Suprapubic skin (tissue), 4 donors: ENCODE measurements at places on chromosomes 5 and 9.

- DNase-seq, result peak; percentile 32
Measured at GRCh38 chr9:89916001-89916597, 311.3 kb downstream of the GADD45G start.

GRCh38 chr9:128713411-128713780 lies 10.5 kb downstream of the ZDHHC12 start:
- DNase-seq, result peak; percentile 48

DNA sequence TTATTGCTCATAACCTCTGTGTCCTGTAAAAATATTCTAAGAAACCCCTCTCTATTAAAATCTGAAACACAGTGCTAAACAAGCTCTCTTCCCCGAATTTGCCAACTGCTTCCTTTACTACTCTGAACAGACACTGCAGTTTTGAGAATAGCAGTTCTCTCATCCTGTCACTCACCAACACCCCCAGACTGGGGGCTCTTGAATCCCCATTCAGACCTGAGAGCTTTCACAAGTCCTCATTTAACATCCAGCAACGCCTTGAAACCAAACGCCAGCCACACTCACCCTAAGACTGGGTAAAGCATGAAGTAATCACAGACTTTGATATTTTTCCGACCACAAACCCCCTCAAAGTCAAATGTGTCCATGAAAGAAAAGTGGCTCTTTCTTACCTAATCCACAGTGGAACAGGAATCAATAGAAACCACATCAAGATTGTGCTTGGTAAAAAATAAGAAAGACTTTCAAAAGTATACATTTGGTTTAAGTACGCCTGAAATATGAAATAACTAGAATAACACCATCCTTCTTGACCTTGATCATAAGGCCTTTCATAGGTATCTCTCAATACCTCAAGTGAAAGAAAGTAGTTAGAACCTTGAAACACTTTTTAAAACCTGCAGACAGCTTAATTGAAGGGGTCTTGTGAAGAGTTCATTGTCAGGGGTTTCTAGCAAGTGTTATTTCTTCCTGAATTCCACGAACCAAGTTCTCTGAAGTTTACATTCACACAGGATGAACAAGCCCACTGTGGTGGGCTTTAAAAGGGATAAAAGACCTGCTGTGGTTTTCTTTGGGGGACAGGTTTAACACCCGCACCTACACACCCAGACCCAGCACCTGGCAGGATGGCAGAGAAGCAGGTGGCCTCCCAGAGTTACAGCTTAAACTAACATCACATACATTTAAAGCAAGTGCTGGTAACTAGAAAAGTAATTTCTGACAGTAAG lies 412.6 kb downstream of the MLLT3 start:
- no peak for DNase-seq

GRCh38 chr9:121627427-121627826 lies 24.0 kb upstream of the DAB2IP start:
- no peak for DNase-seq

DNA sequence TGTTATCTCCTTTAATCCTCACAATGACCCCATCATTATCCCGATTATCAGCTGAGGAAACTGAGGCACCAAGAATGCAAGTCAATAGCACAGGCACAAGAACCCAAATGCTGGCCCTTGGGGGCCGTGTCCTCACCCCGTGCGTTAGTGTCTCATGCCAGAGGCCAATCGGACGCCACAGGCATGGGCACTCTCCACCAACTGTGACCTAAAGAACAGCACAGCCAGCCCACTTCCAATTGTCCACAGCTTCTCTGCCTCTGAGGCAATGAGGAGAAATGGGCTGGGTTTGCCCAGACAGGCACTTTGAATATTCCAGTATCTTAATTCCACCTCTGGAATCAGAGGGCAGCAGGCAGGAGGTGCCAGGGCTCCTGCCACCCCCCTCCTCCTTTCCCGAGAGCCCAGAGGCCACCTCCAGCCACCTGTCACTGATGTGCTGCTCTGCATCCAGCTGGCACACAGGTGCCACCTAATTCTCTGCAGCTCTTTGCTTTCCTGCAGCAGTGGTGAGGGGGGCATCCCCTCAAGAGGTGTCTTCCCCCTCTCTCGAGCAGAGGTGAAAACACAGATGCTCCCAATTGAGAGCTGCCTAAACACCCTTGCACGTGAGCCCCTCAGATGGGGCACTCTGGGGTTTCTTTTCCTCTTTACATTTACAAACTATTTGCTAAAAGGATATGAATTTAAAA lies 107.5 kb downstream of the ROR2 start:
- DNase-seq, result no peak

DNA sequence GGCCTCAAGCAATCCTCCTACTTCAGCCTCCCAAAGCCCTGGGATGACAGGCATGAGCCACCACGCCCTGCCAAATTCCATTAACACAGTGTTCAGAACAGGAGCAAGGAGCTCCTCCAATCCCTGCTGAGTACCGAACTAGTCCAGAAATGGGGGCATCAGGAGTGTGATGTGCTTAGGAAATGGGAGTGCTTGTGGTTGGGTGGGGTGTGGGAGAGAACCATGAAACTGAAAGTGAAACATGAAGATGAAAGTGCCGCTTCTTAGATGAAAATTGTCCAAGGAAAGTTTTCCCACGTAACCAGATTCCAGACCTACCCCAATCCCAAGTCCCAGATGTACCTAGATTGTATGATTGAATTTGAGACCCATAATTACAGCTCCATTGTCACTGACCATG lies 16.7 kb upstream of the ZNF131 start:
- no peak for DNase-seq

DNA sequence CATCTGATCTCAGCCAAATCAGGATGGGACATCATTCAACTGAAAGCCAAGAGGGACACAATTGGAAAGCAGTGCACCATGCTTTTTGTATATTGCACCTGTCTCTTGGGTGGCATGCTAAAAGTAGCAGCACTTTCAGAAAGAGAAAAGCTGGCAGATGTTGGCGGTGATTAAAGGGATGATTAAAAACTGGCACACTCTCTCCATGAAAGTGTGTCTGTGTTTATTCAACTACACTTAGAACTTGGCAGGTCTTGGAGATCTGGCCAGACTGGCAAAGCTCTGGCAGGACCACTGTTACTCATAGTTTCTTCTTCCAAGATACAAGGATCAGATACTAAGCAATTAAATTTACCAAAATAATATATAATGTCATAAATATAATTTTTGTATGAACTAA lies 112.9 kb upstream of the ELAVL2 start:
- DNase-seq, result no peak

DNA sequence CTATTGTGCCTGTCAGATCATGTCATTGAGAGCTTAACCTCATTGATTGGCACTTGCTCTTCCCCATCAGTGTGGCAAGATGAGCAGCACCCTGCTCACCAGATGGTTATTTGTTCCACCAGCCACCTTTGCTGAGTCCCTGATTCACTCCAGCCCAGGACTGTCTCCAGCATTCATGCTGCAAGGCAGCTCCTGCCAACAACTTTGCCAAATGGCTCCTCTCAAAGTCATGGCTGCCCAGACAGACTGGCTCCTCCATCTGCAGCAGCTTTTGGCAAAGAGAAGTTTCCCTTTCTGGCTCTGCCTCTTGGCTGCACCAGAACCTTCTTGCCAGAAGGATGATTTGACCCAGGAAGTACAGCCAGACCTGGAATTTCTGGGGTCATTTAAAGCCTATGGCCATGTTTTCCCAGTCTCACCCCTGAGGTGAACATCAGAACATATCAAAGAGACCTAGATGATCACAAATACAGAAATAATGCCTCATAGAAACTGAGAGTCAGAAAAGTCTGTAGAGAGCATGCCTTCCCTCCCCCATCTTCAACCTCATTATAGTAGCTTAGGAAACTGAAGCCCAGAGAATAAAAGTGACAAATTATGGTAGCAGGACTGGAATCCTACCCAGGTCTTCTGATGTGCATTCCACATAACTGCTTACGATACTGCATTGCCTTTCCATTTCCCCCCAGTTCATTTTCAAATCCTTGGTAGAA lies 10.4 kb downstream of the PPP2R2B start:
- no peak for DNase-seq

- no peak for DNase-seq
Measured at GRCh38 chr9:131677049-131677443, 62.8 kb downstream of the RAPGEF1 start.

DNA sequence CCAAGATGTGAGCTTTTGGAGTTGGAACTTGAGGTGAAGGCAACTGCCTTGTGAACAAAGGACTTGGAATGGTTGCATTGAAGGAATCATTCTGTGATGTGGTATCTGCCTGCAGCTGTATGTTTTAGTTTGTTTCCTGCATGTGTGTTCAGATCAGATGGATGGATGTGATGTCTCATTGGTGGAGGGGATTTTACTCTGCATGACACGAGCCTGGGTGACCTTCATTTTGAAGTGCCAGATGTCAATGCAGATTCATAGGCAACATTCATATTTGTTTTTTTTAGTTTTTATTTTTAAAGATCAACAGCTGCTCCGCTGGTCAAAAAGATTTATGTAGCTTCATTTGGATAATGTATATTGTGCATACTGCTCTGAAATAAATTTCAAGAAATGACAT lies 13.5 kb downstream of the FBXL7 start:
- no peak for DNase-seq

DNA sequence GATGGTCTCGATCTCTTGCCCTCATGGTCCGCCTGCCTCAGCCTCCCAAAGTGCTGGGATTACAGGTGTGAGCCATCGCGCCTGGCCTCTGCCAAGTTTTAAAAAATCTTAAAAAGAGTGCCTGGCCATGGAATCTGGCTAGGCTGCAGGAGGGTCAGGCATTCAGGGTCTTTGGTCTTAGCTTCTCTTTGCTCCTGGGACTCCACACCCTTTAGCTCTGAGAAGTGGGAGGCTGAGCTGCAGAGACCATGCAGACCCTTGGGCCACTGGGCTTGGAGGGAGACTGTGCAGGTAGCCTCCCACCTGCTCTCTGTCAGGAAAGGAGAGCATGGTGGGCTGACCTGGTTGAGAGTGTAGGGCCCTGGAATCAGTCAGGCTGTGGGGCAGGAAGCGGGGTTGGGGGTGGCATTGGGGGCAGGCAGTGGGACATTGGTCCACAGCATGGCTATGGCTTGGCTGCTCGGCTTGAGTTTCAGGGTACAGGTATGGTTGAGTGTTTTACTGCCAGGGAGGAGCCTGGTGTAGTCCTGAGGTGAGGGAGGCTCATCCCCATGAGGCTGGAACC lies 20.8 kb downstream of the PHF2 start:
- peak; percentile 49 for DNase-seq

DNA sequence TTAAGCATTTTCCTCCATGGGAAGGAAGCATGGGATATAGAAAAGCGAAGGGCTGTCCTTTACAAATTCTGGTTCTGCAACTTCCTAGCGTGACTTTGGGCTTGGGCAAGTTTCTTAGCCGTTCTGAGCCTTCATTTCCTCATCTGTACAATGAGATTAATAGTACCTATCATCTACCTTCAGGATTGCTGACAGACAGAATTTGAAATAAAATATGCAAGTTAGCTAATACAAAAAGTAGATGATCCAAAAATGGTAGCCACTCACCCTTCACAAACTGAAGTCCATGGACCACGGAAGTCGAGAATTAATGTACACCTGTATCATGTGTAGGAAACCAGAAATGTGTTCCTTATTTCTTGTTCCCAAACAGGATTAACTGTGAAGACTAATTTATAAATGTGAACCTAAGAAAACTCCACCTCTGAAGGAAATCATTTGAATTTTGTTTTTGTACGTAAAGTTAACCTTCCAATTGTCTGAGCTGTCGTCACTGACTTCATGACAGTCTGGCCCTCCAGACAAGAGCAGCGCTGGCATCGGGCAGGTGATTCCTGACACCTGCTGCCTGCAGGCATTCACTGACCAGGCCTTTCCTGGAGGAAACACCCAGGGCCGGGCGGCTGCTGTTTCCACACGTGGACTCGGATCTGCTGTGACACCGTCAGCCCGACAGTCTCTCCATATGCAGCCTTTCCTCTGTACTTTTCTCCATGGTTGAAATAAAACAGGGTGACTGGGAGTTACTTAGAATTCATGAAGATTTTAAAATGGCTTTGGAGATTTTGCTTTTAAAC lies 63.4 kb downstream of the PSMB7 start:
- DNase-seq, result peak; percentile 51
